ENCODE measurements at places on chromosomes 6 and 20.

DNA sequence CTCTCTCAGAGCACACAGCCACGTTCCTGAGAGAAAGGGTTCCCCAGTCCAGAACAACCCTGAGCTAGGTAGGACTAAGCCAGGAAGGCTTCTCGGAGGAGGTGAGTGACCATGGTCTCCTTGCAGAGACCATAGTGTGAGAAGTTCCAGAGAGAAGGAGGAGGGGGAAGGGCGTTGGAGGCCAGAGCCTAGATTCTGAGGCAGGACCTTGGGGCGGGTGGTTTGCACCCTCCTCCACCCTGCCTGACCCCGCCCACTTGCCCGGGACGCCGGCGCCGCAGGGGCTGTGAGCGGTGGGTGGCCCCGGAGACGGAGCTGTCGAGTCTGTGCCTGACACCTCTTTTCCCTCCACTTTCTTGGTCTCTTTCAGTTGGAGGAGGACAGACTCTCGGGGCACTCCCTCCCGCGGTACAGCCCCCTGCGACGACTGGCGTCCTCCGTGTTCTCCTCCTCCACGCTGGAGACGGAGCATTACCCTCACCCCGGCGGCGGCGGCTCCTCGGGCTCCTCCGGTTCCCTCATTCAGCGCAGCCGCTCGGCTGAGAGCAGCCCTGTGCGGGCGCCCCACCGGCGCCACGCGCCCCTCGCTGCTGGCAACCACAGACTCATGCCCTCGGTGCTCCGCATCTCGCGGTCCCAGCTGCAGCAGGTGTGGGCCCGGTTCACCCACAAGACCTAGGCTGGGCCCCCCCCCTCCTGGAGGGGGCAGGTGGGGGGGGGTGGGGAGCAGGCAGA is 26.2 kb downstream of the TTBK1 start:
- no peak for DNase-seq

GRCh38 chr20:25549843-25550477 is 35.4 kb downstream of the NINL start:
- no peak for DNase-seq

DNA sequence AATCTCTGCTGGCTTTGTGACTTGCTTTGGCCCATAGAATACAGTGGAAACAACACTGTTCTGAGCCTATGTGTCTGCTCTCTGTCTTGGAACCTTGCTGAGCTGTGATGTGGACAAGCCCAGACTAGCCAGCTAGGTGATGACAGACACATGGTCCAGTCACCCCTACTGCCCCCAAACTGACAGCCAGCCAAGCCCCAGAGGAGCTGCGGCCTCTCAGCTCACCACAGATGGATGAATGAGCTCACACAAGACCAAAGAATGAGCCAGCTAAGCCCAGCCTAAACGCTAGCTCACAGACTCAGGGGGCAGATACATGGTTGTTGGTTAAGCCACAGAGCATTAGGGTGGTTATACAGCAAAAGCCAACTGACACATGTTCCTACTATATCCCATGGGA is 4.1 kb downstream of the AARS2 start:
- DNase-seq = no peak

GRCh38 chr6:162058281-162058875 is 669.2 kb downstream of the PRKN start:
- no peak for DNase-seq

GRCh38 chr6:73152966-73153757 is 72.1 kb downstream of the KHDC1L start:
- DNase-seq = no peak

DNA sequence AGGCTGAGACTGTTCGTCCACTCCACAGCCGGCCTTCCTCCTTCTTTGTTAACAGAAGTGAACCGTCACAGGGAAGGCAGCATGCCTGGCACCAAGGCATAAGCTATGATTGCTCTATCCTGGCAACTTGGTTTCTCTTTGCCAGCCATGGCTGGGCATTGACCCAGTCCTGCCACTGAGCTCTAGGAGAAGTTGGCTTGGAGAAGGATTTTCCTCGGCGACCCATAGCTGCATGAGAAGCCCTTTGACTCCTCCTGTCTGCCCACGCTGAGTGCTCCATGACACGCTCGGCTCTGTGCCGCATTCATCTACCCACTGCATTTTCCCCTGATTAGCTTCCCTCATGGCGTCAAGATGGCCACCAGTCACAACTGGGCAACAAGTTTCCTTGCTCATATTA is 111.8 kb upstream of the EXOC2 start:
- DNase-seq = no peak

GRCh38 chr6:146910611-146911010 is 293.6 kb upstream of the STXBP5 start:
- no peak for DNase-seq

- peak; percentile 48 for DNase-seq
Observed at GRCh38 chr20:57654998-57655808, 35.0 kb upstream of the ZBP1 start.

DNA sequence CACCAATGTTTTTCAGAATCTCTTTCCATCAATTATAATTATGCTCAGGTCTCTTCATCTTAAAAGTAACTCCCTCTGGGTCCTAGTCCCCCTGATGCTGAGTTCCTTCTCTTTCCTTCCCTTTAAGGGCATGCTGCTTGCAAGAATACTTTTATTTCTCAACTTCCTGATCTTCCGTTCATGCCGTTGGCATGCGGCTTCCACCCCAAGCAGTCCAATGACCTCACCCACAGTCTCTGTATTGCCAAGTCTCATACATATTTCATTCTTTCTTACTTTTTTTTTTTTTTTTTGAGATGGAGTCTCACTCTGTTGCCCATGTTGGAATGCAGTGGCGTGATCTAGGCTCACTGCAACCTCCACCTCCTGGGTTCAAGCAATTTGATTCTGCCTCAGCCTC is 83.5 kb downstream of the NDUFAF5 start:
- no peak for DNase-seq

GRCh38 chr20:63946986-63947637 is 9.1 kb downstream of the UCKL1 start:
- DNase-seq = no peak

DNA sequence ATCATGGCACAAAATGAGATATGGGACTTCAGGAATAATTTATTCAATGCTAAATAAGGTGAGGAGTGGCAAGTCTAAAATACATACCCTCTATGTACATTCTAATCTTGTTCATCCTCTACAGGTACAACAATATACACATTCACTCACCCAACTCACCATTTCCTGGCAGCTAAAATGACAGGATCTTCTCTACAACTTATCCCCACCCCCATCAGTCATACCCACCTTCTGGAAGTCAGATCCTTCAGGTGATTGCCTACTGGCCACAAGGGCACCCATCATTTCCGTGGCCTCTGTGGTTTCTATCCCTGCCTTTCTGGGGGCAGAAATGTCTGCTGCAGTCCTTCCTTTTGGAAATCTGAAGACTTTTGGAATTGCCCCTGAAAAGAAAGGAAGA is 22.8 kb upstream of the CRIP3 start:
- no peak for DNase-seq

- no peak for DNase-seq
Observed at GRCh38 chr20:51331481-51331880, 211.0 kb downstream of the NFATC2 start.
